CD4-positive, alpha-beta T cell (primary cell): ENCODE measurements at places on chromosomes 2 and 18.

GRCh38 chr18:635171-635570 is 22.3 kb upstream of the TYMS start:
- DNase-seq = no peak

DNA sequence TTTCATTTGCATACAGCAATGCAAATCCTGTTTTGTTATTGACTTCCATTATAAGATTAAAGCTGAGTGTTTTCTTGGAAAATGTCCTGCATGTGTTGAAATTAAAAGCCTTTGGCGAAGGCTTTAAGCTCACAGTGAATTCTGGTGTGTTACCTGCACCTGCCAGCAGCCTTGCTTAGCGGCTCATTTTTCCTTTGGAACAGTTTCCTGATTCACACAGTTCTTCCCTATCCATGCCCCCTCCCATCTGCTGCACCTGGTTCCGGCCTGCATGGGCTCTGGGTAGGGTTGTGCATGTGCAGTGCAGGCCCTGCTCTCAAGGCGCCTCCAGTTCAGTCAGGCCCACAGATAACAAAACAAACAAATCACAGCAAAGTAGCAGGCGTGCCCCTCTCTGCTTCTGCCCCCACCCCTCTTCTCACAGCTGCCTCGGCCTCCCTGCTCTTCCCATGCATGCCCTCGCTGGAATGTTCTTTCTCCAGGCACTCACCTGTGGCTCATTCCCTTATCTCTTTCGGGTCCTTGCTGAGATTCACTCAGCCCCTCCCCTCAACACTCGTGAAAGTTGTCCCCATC is 15.8 kb downstream of the MTCL1 start:
- DNase-seq = no peak

DNA sequence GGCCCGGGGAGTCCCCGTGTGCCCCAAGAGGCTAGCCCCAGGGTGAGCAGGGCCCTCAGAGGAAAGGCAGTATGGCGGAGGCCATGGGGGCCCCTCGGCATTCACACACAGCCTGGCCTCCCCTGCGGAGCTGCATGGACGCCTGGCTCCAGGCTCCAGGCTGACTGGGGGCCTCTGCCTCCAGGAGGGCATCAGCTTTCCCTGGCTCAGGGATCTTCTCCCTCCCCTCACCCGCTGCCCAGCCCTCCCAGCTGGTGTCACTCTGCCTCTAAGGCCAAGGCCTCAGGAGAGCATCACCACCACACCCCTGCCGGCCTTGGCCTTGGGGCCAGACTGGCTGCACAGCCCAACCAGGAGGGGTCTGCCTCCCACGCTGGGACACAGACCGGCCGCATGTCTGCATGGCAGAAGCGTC is 16.9 kb upstream of the FAHD2A start:
- DNase-seq = no peak

GRCh38 chr2:238428866-238429265 is 2.1 kb downstream of the ASB1 start:
- no peak for DNase-seq

DNA sequence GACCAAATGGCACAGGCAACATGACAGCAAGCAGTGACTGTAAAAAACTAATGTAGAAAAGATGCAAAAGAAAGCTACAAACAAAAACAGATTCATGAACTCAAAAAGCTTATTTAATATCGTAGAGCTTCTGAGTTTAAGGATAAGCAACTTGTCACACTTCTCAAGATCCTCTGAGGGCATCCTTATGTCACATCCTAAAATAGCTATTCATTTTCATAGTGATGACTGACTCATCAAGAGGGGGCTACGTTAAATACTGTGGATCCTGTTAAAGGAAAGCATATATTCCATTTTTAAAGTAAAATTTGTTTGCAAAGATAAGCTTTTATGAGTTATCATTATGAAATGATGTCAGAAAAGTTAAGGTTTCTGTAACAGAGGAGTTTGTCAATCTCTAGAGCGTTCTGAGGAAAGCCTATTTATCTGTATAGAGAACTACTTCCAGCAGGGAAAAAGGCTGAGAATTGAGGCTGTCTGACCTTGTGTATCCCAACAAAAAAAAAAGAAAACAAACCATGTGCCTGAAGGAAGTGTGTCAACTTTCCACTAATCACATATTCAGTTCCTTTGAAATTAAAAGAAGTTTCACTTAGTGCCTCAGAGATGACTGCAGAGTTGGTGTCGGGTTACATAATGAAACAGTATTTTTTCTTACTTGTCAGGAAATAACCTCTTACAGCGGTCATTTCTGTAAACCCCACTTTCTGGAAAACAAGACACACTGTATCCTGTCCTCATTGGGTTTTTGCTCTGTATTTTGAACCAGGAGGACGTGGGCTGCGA is 115.5 kb downstream of the ESCO1 start:
- DNase-seq = no peak

- no peak for DNase-seq
These were observed 46.3 kb downstream of the TNFRSF11A start for GRCh38 chr18:62371436-62371835.

GRCh38 chr2:120520929-120521912 is 175.3 kb downstream of the INHBB start:
- DNase-seq = no peak

GRCh38 chr2:132419235-132419634 is 2.6 kb downstream of the GPR39 start:
- no peak for DNase-seq

DNA sequence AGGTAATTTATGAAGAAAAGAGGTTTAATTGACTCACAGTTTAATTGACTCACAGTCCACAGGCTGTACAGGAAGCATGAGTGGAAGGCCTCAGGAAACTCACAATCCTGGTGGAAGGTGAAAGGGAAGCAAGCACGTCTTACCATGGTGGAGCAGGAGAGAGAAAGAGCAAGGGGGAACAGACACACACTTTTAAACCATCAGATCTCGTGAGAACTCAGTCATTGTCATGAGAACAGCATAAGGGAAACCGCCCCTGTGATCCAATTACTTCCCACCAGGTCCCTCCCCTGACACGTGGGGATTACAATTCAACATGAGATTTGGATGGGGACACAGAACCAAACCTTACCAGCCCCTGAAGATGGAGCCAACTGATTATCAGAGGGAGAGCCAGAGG is 11.2 kb upstream of the PUM2 start:
- no peak for DNase-seq

- no peak for DNase-seq
These were observed 481.7 kb downstream of the TGIF1 start for GRCh38 chr18:3931542-3932112.

GRCh38 chr2:11032396-11032795 is 120.7 kb downstream of the KCNF1 start:
- no peak for DNase-seq

- no peak for DNase-seq
These were observed 38.4 kb downstream of the SPC25 start for GRCh38 chr2:168851674-168852320.

DNA sequence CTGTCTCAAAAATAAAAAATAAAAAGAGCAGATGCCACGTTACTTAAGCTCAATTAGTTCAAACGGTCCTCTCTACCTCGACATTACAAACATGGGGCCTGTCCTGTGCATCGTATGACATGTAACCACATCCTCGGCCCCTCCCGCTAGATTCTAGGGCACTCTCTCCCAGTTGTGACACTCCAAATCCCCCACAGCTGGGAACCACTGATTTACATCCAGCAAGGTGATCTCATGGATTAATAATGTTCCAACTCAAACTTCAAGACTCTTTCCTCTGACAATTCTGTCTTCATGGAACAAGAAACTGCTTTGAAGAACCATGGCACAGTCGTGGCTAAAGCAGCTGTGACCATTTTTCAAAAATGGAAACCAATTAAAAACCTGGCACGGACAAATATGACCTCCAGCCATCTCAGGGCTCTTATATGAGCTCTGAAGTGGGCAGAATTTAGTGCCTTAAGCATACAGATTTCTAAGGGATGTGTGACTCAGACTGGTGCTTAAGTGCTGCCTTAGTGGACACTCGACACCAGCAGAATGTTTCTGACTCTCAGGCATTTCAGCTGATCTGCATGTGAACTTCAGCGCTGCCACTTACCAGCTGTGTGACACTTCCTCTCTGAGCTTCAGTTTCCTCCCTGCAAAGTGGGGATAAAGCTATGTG is 31.7 kb upstream of the ASAP2 start:
- DNase-seq = no peak
